Stimulated activated CD8-positive, alpha-beta memory T cell treated with anti-CD3 and anti-CD28 coated beads, Interleukin-12 subunit alpha, Interleukin-12 subunit beta, amount 100 ng/mL, for 1 hour (primary cell): ENCODE measurements at places on chromosomes 12 and 14.

- no peak for DNase-seq
Measured at GRCh38 chr14:41925409-41925808, 318.7 kb downstream of the LRFN5 start.

DNA sequence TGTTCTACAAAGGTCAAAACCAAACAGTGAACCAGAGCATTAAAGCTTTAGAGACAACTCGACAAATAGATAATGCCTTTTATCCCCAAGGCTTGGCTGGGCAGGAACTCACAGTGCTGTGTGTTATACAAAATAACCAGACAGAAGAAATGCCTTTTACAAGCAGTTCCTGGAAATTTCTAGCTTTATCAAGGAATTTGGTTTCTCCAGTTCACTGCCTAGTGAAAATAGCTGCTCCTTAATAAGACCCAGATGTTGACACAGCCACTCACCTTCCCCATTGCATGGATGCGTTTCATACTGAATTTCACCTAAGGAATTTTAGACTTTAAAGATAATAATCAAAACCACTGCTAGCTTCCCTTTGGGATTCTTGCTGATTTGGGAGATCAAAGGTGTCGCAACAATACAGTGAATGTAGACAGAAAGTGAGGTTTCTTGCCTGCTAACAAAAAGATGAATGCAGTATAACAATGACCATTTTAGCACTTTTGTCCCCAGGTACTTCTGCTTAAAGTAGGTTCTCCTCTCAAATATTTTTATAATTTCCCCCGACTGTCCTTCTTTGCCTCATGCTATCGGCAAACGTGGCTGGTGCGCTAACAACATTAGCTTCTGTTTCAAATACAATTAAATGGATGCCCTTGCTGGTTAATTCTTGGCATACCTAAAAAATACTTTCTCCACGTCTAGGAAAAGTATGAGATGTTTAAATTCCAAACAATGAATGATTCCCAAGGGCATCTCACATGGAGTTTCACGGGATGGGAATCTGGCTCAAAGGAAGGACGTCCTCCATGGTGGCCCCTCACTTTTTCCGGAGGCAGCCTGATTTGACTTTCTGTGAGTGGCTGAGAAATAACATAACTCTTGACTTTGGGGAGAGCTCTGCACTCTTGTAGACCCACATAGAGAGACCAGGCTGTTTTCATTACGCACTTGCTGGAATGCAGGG is 162.4 kb downstream of the C12orf75 start:
- DNase-seq, result no peak

- no peak for DNase-seq
Measured at GRCh38 chr12:94553130-94553519, 93.5 kb upstream of the CEP83 start.

- no peak for DNase-seq
Measured at GRCh38 chr12:131330106-131330815, 376.6 kb downstream of the ADGRD1 start.

DNA sequence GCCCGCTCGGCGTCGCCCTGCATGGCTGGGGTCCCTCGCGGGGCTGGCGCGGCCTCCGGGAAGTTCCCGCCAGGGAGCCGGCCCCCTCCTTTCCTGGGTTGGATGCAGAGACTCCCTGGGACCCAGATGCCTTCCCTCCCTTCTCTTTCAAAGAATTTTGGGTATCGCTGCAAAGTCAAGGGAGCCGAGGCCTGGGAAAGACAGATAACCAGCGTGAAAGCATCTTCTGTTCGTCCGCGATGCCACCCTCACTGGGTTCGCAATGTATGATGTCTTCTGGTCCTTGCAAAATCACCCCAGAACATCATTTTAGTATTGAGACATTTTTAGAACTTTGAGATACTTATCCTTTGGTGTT is 451 bp downstream of the IRAK3 start:
- no peak for DNase-seq

DNA sequence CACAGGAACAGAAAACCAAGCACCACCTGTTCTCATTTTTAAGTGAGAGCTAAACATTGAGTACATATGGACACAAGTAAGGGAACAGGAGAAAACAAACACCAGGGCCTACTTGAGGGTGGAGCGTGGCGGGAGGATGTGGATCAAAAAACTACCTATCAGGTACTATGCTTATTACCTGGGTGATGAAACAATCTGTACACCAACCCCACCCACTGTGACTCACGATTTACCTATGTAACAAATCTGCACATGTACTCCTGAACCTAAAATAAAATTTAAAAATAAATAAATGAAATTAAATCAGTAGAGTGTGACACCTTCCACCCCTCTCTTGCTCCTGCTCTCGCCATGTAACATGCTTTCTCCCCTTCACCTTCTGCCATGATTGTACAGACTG is 615.5 kb downstream of the RPL10L start:
- DNase-seq, result no peak

GRCh38 chr12:93484315-93484981 is 17.1 kb downstream of the MRPL42 start:
- no peak for DNase-seq

DNA sequence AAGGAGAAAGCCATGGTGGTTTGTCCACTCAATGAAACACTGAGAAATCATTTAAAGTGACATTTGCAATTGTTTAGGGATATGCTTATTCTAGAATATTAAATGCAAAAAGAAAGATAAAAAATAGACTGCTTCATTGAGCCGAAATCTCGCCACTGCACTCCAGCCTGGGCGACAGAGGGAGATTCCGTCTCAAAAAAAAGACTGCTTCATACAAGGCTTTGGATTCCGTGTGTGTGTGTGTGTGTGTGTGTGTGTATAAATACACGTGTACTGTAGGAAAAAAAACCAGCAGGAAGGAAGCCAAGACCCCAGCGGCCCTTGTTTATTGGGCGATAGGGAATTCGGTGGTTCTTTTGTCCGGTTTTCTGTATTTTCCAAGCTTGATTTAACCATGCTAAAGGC is 3.2 kb upstream of the ZNF839 start:
- DNase-seq, result no peak

- no peak for DNase-seq
Measured at GRCh38 chr14:66601932-66602578, 94.1 kb downstream of the GPHN start.

DNA sequence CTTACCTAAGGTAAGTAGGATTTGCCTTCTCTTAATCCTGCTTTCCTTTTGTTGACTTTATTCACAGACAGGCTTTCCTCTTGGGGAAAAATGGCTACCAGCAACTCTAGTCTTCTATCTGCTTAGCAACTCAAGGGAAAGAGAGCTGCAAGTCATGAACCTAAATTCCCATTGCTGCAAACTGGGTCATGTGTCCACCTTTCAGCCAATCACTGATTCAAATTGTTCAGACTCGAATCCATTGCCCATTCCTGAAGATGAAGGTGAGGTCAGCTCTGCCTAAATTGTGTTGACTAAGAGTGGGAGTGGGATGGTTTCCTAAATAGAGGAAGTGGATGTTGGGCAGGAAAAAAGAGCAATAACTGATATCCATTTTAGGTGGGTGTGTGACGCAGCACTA is 7.7 kb downstream of the FBXW8 start:
- DNase-seq, result no peak

- DNase-seq, result no peak
Measured at GRCh38 chr12:113905829-113906228, 60.3 kb downstream of the RBM19 start.

- no peak for DNase-seq
Measured at GRCh38 chr12:109591041-109591440, 17.4 kb downstream of the MVK start.

- no peak for DNase-seq
Measured at GRCh38 chr12:103505371-103506236, 9.8 kb upstream of the C12orf42 start.

GRCh38 chr12:12927211-12928079 is 24.5 kb downstream of the GPRC5D start:
- no peak for DNase-seq

GRCh38 chr12:75954041-75954440 is 77.5 kb downstream of the PHLDA1 start:
- no peak for DNase-seq

DNA sequence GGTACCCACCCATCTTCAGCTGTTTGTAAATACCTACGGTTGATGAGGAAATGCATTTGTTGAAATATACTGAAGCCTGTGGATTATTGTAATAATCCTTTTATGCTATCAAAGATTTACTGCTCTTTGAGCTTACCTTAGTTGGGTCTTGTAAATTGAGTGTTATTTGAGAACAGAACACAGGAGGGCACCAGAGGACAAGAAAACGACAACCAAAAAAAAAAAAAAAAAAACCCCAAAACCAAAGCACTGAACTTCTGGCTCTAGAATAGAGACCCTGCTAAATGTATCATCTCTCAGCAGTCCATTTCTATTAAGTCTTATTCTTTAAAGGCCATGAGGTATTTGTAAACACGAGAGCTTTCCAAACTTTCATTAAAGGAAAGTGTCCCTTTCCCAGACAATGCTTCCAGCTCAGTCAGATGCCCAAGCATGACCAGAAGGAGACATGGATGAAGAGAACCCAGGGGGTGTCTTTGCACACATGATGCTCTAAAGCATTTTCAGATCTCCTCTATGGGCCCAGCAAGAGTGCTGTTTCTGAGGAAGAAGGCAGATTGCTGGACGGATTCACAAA is 763.9 kb downstream of the NRXN3 start:
- DNase-seq, result no peak

DNA sequence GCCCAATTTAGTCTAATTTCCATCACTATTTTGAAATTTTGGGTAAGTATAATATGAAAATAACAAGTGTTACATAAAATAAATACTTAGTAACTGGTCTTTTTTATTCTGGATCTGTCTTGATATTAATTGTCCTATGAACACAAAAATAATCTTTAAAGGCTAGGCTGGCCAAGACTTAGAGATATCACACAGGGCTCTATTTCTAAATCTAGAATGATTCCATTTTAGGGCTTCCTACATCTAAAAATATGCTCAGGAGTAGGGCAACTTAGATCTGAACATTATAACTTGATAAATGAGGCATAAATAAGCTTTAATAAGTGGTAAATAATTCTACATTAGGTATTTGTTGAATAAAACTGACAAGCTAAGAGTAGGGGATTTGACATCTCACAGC is 23.1 kb upstream of the SNAPC1 start:
- DNase-seq, result no peak

DNA sequence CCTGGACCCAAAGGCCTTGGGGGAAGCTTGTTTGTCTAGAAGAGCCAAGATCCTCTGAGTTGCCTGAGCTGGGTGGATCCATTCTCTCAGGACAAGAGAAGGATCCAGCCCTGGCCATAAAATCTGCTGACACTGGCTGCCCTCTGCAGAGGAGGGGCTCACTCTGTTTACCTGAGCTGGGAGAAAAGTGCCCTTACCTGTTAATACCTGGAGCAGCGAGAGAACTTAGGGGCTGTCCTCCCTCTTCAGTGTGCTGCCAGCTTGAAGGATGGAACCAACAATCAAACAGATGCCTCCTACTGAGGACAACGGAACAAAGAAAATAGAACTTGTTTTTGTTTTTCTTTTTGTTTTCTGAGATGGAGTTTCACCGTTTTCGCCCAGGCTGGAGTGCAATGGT is 7.3 kb upstream of the KRT7 start:
- no peak for DNase-seq

GRCh38 chr12:62697893-62698292 is 231.3 kb downstream of the MON2 start:
- DNase-seq, result no peak

- DNase-seq, result no peak
Measured at GRCh38 chr12:112480931-112481330, 62.2 kb downstream of the PTPN11 start.

DNA sequence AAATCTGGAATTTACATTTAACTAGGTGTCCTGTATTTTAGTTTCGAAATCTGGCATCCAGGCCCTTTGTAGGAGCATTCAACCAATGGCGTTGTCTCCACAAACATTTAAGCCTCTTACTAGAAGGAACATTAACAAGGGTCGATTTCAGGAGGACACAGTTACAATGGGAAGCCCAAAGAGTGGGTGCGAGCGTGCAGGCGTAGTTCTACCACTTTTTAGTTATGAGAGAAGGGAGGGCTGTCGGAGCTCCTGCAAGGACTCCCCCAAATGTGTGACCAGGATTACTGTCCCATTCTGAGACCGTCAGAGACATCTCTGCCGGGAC is 365 bp upstream of the ABHD4 start:
- DNase-seq, result no peak

DNA sequence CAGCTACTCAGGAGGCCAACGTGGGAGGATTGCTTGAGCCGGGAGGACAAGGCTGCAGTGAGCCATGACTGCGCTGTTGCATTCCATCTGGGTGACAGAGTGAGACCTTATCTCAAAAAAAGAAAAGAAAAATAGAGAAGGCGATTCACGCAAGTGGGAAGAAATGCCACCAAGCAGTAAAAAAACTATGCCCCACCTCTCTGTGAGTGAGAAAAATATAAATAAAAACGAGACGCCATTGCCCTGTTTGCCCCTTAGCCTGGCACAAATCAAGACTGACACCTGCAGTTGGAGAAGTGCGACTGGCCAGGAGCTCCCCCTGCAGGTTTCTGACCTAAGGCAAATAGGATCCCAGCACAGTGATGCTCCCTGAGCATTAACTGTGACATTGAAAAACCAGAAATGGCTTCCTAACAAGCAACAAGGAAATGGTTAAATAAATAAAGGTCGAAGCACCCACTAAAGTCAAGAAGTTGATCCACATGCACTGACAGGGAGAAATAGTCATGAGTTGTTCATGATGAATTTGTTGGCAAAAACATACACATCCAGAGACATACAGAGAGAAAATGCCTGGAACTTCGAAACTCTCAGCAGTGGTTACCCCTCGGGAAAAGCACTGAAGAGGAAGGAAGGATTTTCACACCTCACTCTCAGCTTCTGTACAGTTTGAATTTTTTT is 21.1 kb downstream of the GSC start:
- DNase-seq, result no peak

DNA sequence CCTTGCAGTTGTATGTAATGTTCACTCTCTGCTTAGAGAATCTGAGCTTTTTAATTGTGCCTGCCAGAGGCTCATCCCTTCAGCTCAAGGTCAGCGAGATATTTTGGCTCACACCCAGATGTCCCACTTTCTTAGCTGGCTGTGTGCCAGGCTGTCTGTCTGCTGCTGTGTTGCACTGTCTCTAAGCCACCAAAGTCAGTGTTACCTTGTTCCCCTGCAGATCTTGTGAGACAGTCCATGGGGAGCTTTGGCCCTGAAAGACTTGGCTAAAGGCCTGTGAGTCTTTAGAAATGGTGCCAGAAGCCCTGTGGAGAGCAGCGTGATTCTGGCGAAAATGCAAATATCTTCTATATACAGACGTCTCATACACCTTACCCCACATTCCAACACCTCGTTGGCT is 293.7 kb downstream of the TTC6 start:
- DNase-seq, result no peak

DNA sequence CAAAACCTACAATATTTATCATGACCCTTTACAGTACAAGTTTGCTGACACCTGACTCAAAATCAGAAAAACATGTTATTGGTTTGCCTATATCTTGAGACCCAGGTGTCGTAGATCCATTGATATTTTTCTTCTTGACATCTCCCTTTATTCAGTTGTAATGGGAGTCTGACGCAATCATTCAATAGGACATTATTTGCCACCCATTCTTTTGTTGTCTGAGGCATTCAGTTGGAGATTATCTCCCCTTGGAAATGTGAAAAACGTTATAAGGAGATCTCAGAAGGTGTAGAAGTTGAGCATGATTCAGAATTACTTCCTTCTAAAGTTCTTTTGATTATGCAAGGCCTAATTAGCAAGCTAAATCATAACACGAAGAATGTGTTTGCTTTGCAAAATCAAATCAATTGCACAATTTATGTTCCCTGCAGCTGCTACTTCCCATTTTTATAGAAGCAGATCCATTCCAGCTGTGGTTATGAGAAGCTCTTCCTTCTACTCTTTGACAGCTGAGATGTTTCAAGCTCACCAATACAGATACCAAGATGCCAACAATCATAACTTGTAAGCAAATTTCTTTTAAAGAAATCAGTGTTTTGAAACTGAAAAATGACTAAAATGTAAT is 228.2 kb upstream of the SYT1 start:
- no peak for DNase-seq
